Left lung (tissue), 14 donors: ENCODE measurements at places on chromosomes 2 and 18. TPM values are rescaled to one million over a fixed set of nuclear protein-coding genes. Genes with fewer than 3 reads are reported as not detected.

- H3K4me3 ChIP-seq: no peak overlapping the region
- peak; percentile 7 for DNase-seq
- H3K27ac ChIP-seq: no peak overlapping the region
- no peaks in the 10 kb centered on the region for H3K4me1 ChIP-seq
Observed at GRCh38 chr2:193963472-193964119, 1693.4 kb upstream of the SLC39A10 start.

DNA sequence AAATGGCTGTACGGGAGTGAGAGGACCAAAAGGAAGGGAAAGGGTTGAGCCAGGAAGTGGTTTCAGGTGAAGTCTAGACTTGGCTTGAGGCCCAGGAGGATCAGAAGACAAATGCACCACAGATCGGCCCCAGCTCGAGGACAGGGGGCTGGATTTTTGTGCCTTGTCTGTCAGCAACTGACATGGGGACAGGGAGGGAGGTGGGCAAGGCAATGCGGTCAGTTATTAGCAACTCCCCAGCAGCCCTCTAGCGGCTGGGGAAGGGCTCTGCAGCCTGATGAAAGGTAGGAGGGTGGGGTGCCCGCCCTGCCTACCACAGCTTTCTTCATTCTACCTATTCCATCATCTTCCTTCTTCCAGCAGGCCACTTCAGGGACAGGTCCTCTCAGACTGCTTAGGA, 50.0 kb downstream of the CPO start:
- no peaks in the 10 kb centered on the region for H3K36me3 ChIP-seq
- H3K27ac ChIP-seq: no peak overlapping the region
- DNase-seq: peak; percentile 82

- no peak for DNase-seq
- H3K4me1 ChIP-seq: no peaks in the 10 kb centered on the region
- no peaks in the 10 kb centered on the region for H3K36me3 ChIP-seq
- no peak overlapping the region for H3K27ac ChIP-seq
- H3K4me3 ChIP-seq: no peak overlapping the region
Observed at GRCh38 chr18:76169733-76170132, 325.3 kb downstream of the ZNF516 start.

GRCh38 chr18:77013811-77014521, 118.6 kb downstream of the MBP start:
- H3K36me3 ChIP-seq: peaks cover 29% of the 10 kb centered on the region
- peaks cover 44% of the 10 kb centered on the region for H3K4me1 ChIP-seq
- no peak overlapping the region for H3K4me3 ChIP-seq
- no peaks in the 10 kb centered on the region for H3K27me3 ChIP-seq
- DNase-seq: no peak
- peak overlapping the region; percentile 75 for H3K27ac ChIP-seq

The VWA3B gene
- total RNA-seq: not detected

The MAL gene
- 1.8 TPM for total RNA-seq
